Natural killer cell (primary cell): ENCODE measurements at places on chromosomes 12 and 14. TPM values are rescaled to one million over a fixed set of nuclear protein-coding genes. Genes with fewer than 3 reads are reported as not detected.
A peak's percentile ranks its signal among the peaks of the same experiment; 100 is the strongest.

DNA sequence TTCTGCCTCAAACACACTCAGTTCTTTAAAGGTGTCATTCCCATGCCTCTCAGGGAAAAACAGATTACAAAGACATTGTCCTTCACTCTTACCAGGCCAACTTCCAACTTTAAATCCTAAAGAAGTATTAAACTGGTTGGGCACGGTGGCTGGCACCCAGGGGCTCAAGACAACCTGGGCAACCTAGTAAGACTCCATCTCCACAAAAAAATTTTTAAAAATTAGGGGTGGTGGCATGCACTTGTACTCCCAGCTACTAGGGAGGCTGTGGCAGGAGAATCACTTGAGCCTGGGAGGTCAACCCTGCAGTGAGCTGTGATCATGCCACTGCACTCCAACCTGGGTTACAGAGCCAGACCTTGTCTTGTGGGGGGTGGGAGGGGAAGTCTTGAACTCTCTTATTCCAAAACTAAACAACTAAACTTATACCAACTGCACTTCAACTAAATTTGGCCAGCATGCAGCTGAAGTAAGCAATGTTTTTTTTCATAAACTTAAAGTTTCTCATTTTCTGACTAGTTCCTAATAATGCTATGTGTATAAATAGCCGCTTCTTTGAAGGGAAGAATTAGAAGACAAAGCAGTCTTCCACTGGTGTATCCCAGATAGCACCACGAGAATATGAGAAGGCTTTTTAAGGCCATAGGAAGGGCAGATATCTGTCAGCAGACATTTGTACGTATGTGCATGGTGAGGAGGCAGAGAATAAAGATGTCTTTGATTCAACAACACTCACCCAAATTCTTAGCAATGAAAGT, 2.4 kb downstream of the SLC11A2 start:
- peak; percentile 17 for DNase-seq

GRCh38 chr12:85017618-85018017, 18.5 kb downstream of the TSPAN19 start:
- no peak for DNase-seq

- no peak for DNase-seq
These were observed 614 bp downstream of the FKBP3 start for GRCh38 chr14:45133683-45134050.

- no peak for DNase-seq
These were observed 37.6 kb downstream of the PLEKHG7 start for GRCh38 chr12:92740411-92740810.

- DNase-seq = peak; percentile 55
These were observed 6.3 kb upstream of the EVL start for GRCh38 chr14:100058777-100059437.

DNA sequence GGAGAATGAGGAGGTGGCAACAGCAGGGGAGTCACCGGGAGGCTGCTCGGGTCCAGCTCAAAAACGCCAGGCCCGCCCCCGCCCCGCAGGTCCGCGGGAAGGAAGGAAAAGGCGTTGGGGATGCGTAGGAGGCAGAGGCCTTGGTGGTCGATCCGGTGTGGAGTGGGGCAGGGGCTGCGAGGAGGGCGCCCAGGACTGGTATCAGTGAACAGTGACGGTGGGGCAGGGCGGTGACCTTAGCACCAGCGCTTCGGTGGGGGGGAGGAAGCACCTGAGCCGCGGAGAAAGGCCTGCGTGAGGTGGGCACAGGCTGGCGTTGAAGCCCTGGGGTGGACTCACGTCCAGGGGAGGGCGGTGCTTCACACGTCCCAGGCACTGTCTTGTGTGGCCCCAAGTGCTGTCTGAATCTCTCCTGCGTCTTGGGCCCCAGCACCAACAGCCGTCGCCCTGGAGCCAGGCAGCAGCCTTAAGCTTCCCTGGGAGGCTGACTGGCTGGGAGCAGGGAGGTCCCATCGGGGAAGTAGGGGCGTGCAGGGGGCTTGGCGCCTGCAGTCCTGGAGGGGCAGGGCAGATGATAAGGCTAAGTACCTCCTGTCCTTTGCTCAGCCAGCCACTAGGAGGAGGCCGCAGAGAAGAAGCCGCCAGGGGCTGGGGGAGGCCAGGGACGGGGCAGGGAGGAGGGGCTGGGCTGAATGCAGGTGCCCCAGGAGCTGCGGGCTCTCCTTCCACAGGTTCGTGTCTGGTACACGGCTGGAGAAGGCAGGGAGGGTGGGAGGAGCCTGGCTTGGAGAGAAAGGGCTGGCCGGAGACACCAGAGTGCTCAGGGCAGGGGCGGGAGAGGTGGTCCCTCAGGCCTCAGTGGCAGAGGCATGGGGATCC, 26.5 kb downstream of the ZBTB42 start:
- peak; percentile 45 for DNase-seq

GRCh38 chr12:110750784-110751461, 8.2 kb upstream of the PPP1CC start:
- DNase-seq = no peak

DNA sequence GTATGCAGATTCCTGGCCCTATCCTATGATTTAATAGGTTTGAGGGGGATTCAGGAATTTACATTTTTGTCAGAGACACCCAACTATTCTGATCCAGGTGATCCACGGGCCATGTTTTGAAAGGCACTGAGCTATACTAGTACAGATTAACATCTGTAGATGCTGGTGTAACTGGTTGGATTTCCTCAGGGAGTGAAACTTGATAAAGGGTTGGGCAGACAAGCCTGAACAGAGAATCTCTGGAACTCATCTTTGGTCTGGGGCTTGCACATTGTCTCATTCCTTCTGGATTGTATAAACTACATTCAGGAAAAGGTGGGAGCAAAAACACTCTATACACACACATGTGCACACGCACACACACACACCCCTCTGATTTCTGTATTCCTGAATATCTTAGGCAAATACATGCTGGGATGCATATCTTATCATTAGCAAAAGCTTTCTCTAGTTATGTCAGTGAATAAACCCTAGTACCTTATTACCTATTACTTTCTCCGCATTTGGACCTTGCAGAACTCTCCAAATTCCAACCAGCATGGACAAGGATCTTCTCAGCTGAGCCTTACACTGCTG, 104.6 kb downstream of the SLC38A1 start:
- no peak for DNase-seq

DHRS2 gene
- not detected for total RNA-seq

ORAI1 gene
- 64.6 TPM for total RNA-seq

GAS2L3 gene
- 1.4 TPM for total RNA-seq

WNT1 gene
- total RNA-seq = 1.1 TPM
